ENCODE measurements at places on chromosomes 6 and 20.

DNA sequence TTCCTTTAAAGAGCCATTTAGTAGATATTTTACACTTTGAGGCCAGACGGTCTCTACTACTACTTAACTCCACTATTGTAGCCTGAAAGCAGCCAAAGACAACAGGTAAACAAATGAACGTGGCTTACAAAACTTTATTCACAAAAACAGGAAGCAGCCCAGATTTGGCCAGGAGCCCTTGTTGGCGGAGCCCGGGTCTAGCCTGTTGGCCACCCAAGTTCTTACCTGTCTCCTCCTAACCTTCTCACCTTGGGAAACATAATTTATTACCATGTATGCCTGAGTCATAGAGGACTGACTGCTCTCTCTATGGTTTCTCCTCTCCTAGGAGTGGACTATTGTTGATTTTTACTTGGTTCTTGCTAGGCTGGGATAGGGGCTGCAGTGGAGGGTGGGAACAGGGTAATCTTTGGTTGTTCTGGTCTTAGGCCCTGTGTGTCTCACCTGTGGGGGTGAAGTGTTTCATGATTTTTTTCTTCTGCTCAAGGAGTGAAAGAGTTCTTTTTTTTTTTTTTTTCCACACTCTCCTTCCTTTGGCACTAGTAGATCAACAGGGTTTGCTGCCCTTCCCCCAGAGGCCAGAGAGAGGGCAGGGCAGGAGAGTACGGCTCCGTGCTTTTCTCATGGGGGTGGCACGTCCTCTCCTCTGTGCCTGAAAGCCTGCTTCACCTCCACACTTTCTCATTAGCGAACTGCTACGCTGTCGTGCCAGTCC is 90.0 kb downstream of the RPP40 start:
- DNase-seq = no peak

DNA sequence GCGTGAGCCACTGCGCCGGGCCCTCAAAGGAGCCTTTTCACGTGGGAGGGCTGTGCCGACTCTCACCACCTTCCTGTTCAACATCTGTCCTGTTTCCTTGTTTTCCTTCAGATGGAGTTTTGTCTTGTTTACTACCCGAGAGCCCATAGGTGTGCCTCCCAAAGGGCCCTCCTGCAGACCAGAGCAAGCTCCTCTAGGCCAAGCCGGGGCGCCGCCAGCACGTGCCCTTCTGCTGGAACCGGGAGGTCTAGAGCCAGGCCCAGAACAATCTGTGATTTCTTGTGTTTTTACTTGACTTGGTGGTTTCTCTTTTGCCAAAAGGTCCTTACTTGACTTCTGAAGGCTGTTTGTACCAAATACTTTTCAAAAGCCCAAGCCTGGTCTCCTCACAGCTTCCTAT is 8.0 kb upstream of the DNAJC5 start:
- DNase-seq = no peak

GRCh38 chr6:45743028-45743615 is 272.5 kb downstream of the CLIC5 start:
- no peak for DNase-seq

- DNase-seq = no peak
Observed at GRCh38 chr20:45997187-45997586, 11.5 kb upstream of the MMP9 start.

DNA sequence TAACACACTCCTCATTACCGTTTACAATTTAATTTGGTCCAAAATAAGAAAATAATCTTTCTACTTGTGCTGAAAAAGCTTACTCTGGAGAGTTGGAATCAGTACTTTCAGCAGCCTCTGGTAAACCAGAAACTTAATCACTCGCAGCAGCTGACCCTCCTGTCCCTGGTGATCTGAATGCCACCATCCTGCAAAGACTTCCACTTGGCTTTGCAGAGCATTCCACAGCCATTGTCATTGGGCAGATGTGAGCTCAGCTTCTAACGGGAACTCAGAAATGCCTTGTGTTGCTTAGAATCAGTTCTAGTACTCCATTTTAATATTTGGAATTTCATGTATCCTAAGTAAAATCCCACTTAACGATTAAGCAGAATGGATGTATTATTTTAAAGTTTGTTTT is 59.7 kb downstream of the PHACTR1 start:
- no peak for DNase-seq

- no peak for DNase-seq
Observed at GRCh38 chr20:63258781-63259180, 4.5 kb upstream of the NKAIN4 start.

- DNase-seq = no peak
Observed at GRCh38 chr6:170108456-170108855, 182.4 kb downstream of the DLL1 start.

DNA sequence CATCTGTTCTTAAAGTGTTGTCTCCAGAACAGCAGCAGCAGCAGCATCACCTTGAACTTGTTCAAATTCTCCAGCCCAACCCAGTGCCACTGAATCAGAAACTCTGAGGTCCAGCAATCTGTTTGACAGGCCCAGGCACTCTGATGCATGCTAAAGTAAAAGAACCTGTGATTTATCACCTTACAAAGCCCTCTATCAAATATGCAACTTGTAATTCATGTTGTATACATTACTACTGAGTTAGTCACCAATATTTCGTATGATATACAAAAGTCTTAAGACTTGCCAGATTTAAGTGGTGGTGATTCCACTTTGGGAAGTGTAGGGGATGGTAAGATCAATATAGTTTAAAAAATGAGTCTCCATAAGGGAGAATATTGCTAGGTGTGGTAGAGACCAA is 6.0 kb upstream of the CD164 start:
- DNase-seq = no peak

GRCh38 chr20:11549172-11550103 is 368.3 kb upstream of the BTBD3 start:
- DNase-seq = no peak

- no peak for DNase-seq
Observed at GRCh38 chr20:59413326-59413865, 113.0 kb downstream of the EDN3 start.

DNA sequence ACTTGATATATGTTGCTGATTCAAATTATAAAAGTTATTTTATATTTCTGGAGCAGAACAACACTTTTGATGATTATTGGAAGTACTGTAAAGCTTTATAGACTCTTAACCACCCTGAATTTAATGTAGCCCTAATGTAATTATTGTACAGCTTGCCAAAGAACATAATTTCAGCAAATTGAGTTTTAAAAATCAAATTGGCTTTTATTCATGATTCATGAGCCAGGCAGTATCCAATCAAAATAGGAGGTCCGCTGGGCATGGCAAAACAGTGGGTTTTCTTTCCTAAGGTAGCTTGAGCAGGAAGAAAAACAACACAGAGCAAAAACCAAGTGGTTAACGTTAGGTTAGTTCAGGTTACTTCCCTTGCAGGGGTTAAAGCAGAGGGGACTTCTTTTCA is 64.8 kb upstream of the MAP7 start:
- DNase-seq = no peak

- DNase-seq = peak; percentile 33
Observed at GRCh38 chr20:63183422-63184146, 32.3 kb downstream of the YTHDF1 start.

DNA sequence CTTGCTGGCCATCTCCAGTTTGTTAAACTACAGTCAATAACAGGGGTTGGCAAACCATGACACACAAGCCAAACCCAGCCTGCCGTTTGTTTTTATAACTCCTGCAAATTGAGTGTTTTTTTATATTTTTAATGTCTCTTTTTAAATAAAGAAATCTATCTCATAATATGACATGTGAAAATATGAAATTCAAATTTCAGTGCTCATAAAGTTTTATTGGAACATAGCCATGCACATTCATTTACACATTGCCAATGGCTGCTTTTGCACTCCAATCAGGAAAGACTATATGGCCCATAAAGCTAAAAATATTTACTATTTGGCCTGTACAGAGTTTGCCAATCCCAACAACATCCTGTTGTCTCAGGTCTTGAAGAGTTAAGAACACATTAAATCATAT is 129.0 kb upstream of the SRSF6 start:
- no peak for DNase-seq

- no peak for DNase-seq
Observed at GRCh38 chr6:14735956-14736486, 509.8 kb upstream of the JARID2 start.

DNA sequence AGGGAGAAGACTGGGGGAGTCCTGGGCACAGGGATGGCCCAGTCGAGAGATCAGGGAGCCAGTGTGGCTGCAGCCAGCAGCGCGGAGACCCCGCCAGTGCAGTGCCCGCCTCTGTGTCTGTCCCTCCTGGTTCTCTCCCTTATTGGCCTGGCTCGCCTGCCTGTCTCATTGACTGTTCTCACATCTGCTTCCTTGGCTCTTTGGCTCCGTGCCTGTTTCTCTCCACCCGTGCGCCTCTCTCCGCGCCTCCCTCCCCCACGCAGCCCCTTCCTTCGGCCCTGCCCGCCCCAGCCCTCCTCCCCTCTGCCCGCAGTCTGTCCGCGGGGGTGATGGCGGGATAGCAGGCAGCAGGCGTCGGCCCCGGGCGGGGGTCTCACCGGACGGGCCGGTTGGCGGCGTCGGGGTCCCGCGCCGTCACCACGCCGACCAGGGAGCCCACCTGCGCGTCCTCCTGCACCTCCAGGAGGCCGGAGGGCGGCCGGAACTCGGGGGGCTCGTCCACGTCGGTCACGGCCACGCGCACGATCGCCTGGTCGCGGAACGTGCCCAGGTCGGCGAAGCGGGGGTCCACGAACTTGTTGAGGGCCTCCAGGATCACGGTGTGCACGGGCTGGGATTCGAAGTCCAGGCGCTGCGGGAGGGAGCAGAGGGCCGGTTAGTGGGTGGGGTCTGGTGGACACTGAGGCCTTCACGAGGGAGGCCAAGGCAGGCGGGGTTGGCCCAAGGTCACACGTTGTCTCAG is 92.0 kb downstream of the CD40 start:
- no peak for DNase-seq

DNA sequence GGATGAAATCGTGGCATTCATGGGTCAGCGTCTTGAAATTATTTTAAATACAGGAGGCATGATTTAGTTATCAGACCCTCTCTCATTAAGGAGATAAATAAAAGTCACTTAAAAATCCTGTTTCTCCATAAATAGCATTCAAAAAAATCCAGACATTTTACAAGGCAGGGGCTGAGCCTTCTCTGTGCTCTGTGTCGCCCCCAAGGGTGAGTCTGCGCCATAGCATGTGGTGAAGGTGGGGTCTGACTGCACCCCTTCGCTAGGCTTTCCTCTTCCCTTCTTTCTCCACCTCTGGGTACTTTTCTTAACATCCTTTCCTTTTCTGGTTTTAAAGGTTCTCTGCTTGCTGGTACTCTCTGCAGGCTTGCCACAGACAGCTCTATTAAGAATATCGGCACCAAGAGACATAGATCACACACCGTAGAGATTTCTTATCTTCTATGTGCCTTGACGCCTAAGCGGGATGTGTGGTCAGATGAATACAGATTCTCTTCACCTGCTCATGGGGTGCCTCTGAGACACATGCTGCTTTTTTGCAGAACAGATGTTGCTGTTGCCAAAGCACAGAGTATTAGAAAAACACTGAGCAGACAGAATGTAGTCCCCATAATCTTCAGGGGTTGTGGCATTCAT is 20.1 kb upstream of the FAM209A start:
- no peak for DNase-seq

GRCh38 chr20:49541733-49542513 is 26.0 kb downstream of the PTGIS start:
- DNase-seq = peak; percentile 31

DNA sequence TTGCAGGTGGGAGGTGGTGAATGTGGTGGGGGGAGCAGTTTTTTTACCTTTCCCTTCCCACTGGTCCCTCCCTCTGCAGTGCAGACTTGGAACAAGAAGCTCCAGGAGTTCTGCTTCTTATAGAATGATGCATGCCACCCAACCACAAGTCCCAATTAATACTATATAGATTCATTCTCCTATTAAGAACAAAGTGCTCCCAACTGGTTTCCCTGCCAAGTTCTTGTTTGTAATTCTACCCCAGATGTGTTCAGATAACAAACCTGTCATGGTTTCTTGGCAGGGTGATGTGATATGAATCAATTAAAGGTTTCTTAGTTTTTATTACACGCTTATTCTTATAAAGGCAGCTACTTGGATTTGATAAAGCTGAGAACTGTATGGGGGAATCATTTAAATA is 23.9 kb downstream of the HDDC2 start:
- no peak for DNase-seq

All from stimulated activated CD4-positive, alpha-beta T cell treated with anti-CD3 and anti-CD28 coated beads, Interleukin-1b, Interleukin-23, amount 100 ng/mL, for 1 hour (primary cell).